HCT116 (cell line): ENCODE measurements at places on chromosomes 1 and 21.

DNA sequence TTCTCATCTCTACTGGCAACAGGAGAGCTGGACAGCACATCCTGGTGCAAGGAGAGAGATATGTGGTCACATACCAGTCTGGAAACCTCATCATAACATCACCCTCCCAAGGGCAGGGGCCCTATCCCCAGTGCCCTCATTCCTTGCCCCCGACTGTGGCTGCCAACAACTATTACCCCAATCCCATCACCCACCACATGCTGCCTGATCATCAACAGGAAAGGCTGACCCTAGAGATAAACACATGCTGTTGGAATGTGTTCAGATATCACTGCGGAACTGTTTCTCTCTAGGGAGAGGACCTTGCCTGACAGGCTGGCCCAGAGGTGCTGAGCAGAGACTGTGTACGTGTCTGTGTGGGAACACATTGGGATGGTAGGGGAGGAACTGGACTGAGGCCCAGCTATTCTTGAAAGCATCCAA is 4.5 kb upstream of the INKA2 start:
- no peak for DNase-seq

GRCh38 chr1:161501234-161501633 is 4.0 kb upstream of the FCGR2A start:
- no peak for DNase-seq

DNA sequence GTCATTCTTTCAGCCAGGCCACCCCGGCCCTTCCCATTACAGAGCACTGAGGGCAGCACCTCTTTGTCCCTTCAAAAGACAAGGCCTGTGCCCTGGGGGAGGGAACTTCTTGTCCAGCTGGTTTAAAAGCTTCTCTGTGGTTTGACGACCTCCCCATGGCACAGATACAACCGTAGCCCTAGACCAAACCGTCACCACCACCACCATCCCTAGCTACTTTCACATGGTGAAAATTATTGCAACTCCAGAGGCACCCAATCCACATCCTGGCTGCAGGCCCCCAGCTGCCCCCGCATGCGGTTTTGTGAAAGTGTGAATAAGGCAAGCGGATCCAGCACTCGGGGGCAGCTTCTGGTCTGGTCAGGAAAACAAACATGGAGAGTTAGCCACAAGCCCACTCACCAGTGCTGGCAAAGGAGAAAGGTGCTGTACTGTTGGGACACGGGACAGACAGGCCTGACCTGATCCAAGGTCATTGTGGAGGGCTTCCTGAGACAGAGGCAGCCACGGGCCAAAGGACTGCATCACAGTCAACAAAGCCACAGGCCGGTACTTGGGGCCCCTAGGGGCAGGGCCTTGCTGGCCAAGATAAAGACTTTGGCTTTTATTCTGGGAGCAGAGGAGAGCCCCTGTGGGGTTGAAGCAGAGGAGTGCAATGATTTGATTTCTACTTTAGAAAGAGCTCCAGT is 31.2 kb downstream of the CDCA8 start:
- no peak for DNase-seq

- DNase-seq, result no peak
These were observed 13.0 kb downstream of the ATP1A1 start for GRCh38 chr1:116386042-116386441.

- DNase-seq, result no peak
These were observed 62.2 kb upstream of the ATP5PO start for GRCh38 chr21:33977721-33978369.

DNA sequence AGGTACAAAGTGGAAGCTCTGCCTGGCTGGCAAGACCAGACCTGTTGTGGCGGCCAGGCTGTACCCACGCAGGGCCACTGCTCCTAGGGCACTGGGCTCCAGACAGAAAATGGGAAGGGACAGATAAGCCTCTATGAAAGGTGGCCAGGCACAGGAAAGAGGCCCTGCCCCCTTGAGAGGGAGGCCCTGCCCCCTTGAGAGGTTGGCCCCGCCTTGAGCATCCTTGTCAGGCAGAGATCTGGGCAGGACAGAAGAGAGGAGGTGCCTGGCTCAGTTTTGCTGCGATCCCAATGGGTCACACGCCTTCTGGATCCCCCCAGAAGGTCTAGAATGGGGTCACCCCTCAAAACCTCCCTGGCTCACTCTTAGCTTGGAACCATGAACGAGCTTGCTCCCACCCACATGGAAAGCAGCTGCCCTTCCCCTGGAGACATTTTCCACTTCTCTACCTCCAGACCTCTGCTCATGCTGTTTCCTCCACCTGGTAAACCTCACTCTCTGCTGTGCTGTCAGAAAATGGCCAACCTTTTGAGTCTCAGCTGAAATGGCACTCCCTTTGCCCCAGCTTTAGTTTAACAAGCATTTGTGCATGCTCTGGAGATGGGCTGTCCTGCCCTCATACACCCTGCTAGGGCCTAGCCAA is 17.5 kb upstream of the ECE1 start:
- no peak for DNase-seq
